Stromal cell of bone marrow (primary cell): ENCODE measurements at places on chromosomes 2 and 18.

- DNase-seq, result peak; percentile 6
Observed at GRCh38 chr2:72755647-72756423, 70.0 kb downstream of the EXOC6B start.

DNA sequence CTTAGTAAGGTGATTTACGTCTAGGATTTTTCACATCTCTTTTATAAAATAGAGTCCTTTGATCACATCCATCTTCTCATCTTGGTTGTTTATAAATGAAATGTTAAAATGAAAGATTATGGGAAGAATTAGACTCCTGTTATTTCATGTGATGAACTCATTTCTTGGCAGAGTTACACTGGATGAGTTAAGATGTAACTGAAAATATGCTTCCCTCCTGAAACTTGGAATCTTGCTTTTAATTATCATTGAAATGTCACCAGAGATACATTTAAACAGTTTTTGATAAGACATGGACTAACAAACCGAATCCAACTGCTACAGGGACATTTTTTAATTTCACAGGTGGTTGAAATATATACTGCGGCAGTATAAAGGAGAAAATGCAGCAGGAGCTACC, 274.0 kb downstream of the DLGAP1 start:
- DNase-seq, result no peak

- no peak for DNase-seq
Observed at GRCh38 chr2:239181074-239181902, 219.5 kb downstream of the HDAC4 start.

GRCh38 chr18:37539236-37539635, 26.4 kb downstream of the CELF4 start:
- DNase-seq, result no peak

- DNase-seq, result no peak
Observed at GRCh38 chr2:33607251-33607721, 8.2 kb upstream of the FAM98A start.

- no peak for DNase-seq
Observed at GRCh38 chr2:42125841-42126594, 43.1 kb upstream of the EML4 start.

DNA sequence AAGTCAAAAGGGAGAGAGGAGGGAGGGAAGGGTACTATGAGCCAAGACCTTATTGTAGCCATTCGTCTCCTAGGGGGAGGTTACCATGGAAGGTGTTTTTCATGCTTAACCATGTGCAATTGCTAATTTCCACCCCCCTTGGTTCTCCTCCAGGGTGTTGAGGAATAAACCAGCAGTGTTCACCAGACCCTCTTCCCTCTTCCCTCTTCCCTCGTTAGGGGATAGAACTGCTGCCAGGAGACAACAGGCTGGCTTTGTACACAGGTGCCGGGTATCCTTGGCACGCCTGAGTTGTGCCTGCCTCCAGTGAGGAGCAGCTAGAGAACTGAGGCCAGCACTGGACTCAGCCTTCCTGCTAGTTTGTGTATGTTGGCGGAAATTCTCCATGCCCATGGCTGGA, 41.1 kb upstream of the ARL5A start:
- no peak for DNase-seq

GRCh38 chr2:148979919-148980277, 58.6 kb upstream of the LYPD6B start:
- no peak for DNase-seq

GRCh38 chr2:30217644-30218337, 13.5 kb upstream of the LBH start:
- DNase-seq, result no peak

- no peak for DNase-seq
Observed at GRCh38 chr2:149099298-149099697, 60.8 kb downstream of the LYPD6B start.

- no peak for DNase-seq
Observed at GRCh38 chr2:25401307-25402026, 59.7 kb upstream of the DNMT3A start.

DNA sequence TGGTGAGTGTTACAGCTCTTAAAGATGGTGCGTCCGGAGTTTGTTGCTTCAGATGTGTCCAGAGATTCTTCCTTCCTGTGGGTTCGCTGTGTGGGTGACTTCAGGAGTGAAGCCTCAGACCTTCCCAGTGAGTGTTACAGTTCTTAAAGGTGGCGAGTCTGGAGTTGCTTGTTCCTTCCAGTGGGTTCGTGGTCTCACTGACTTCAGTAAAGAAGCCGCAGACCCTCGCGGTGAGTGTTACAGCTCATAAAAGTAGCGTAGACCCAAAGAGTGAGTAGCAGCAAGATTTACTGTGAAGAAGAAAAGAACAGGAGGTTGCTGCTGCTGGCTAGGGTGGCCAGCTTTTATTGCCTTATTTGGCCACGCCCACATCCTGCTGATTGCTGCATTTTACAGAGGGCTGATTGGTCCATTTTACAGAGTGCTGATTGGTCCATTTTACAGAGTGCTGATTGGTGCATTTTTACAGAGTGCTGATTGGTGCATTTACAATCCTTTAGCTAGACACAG, 34.0 kb upstream of the SPTBN1 start:
- no peak for DNase-seq

DNA sequence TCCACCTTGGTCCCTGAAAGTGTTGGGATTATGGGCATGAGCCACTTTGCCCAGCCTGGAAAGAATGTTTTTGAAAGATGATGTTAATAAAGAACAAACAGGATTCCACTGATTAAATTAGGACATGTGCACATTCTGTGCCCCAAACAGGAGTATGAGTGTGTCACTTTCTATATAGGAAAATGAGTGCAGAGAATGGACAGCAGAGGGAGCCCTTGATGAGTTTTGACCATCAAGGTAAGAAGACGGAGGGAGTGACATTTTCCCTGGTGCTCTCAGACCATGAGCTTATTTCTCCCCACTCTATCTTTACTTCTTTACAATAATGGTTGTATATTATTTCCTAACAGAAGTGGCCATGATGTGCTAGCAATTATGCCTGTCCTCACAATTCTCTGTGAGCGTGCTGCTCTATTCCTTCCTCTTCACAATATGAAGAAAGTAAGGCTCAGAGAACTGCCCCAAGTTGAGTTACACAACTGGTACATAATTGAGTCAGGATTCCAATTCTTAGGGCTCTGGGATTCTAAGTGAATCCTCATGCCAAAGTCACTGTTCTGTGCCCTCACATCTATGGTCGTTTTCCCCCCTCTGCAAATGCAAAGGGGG, 20.6 kb downstream of the RPL37A start:
- peak; percentile 66 for DNase-seq

GRCh38 chr2:164839914-164840457, 1.6 kb downstream of the COBLL1 start:
- peak; percentile 51 for DNase-seq

DNA sequence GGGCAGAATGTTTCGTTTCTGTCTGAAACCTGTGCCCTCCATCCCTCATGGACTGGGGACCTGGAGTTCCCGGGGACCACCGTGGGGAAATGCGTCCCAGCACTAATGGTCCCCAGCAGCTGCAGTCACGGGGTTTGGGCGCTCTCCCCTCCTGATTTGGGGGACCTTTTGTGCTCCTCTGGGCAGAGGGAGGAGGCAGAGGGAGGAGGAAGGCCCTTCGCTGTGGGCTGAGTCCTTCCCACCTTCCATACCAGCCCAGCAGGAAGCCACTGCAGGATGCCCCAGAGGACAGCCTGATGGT, 3.2 kb downstream of the GPR35 start:
- no peak for DNase-seq

DNA sequence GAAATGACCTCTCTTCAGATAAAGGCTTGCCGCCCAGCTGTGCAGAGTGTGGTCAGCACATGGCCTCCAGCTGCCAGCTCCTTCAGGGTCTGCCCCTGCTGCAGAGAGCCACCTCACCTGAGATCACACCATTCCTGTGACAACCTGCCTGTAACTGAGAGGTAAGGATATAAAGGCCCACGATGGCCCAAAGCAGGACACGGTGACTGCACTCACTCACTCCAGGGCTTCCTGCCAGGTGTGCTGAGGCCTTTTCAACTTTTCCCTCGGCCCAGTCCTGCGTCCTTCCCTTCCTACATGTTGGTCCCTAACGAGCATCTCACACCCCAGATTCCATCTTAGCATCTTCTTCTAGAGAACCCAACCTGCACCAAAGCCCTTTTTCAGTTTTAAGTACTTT, 36.2 kb downstream of the ANKRD44 start:
- no peak for DNase-seq

GRCh38 chr18:74097803-74098202, 49.8 kb downstream of the FBXO15 start:
- DNase-seq, result no peak

DNA sequence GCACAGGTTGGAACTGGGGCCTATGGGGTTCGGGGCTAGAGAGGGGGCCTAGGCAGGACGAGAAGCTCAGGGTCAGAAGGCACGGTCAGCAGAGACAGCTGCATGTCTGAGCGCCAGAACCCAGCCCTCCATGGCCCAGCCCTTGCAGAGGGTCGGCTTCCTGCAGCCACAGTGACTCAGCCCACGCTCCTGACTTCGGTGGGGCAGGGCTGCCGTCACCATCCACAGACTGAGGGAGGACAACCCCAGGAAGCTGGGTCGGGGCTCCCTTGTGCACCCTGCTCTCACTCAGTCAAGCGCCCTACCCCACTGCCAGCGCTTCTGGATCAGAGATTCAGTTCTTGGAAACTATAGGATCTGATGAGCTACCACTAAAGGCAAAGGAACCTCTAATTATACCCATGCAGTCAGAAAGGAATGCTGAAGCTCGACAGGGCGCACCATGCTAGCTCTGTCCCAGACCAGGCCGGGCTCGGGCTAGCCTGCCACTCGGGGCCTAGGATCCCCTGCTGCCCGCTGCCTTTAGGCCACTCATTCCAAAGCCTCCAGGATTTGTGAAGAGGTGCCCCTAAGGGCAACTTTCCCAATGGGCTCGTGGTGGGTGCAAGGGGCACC, 3.0 kb downstream of the ACTR1B start:
- no peak for DNase-seq

GRCh38 chr2:128312411-128312810, 6.3 kb downstream of the HS6ST1 start:
- no peak for DNase-seq

GRCh38 chr2:12636837-12637581, 79.7 kb upstream of the TRIB2 start:
- peak; percentile 21 for DNase-seq

- DNase-seq, result peak; percentile 81
Observed at GRCh38 chr2:138707392-138708074, 72.7 kb downstream of the NXPH2 start.

DNA sequence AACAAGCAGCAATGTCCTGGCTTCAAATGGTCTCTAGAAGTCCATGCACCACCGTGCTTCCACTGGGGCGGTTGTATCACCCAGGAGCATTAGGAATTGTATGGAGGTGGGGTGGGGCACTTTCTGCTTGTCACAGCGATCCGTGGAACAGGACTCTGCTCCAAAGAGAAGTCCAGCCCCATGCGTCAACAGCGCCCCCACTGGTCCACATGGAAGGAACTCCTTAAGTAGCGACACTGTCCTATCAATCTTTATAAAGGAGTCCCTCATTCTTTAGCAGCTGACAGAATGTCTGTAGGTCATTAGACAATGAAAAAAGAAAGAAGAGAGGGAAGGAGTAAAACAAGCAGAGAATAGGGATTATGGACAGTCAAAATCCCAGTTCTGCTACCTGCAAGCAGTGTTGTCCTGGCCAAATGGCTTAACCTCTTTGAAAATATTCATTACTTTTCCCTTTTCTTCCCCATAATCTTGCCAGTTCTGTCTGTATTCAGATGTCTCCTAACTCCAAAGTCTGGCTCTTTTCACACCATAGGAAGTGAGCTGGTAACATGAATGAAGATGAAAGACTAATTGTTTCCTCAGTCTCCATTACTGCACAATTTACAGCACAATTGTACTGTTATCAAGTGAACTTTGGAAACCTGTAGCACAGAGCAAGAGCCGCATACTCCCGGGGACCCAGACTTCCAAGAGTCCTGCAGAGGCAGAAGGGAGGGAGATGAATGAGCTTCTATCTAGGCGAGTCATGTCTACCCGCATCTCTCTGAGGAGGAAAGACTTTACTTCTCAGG, 9.9 kb downstream of the NFE2L2 start:
- no peak for DNase-seq

DNA sequence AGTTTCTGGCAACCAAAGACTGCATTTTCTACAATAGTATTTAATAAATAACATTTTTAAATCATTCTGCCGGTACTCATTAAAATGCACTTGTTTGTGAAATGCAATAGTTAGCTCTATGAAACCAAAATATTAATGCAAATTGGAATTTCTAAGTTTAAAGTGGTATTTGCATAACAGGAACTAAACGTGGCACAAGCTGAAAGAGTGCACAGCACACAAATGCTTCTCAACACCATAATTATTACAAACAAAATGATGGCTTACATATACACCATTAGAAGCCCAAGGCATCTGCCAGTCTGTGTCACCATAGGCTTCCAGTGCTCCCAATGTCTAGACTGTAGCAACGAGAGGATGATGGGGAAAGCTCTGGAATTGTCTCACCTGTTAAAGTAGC, 280.5 kb downstream of the TCF4 start:
- DNase-seq, result no peak

DNA sequence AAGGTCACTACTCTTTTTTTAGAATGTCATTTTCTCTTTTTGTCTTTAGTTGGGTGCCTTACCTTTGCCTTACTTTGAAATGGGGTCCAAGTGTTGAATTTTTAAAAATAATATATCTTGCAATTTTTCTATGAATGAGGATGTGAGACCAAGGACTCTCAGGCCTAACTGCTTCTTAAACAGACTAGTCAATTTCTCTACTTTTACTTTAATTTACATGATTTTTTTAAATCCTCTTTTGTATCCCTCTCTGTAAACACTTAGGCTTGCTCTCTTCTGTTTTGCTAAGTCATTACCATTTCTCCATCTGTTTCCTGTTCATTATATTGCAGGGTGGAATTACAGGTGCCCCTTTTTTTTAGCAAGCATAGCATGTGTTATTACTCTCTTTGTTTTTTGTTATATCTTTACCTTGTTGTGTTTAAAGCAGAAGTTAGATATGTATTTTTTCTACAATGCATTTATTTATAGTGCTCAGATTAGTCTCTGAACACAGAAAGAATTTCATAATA, 261.8 kb downstream of the SPAG16 start:
- DNase-seq, result no peak

GRCh38 chr2:171800639-171801038, 93.4 kb downstream of the SLC25A12 start:
- no peak for DNase-seq

- no peak for DNase-seq
Observed at GRCh38 chr2:18792684-18793083, 203.3 kb upstream of the NT5C1B start.

GRCh38 chr2:9905413-9905812, 46.1 kb upstream of the GRHL1 start:
- no peak for DNase-seq

DNA sequence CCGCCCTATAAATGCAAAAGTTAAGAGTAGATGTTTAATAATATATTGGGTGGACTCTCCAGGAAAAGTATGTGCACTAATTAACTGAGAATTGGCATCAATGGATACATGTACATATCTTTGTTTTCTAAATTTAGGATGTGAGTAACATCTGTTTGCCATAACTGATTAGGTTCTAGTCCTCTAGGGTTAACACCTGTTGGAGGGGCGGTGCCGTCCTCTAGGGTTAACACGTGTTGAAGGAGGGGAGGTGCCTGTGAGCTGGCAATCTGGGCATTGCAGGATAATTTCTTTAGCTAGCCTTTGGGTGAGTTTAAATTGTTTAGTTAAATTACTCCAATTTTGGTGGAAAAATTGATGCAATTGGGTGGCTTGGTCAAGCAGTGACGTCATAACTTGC, 30.9 kb downstream of the HTR2B start:
- no peak for DNase-seq
